ENCODE measurements at places on chromosomes 1 and 21. TPM values are rescaled to one million over a fixed set of nuclear protein-coding genes. Genes with fewer than 3 reads are reported as not detected.

- no peak for DNase-seq
- H3K27me3 ChIP-seq = no peaks in the 10 kb centered on the region
- H3K27ac ChIP-seq = no peak overlapping the region
- no peaks in the 10 kb centered on the region for H3K4me1 ChIP-seq
- H3K36me3 ChIP-seq = no peaks in the 10 kb centered on the region
- no peak overlapping the region for H3K4me3 ChIP-seq
Measured at GRCh38 chr1:169802888-169803287, 8.2 kb upstream of the METTL18 start.

The AMY1C gene
- not detected for total RNA-seq

- no peaks in the 10 kb centered on the region for H3K36me3 ChIP-seq
- no peak overlapping the region for H3K4me3 ChIP-seq
- H3K27me3 ChIP-seq = no peaks in the 10 kb centered on the region
Measured at GRCh38 chr1:245972476-245972875, 534.6 kb downstream of the SMYD3 start.

The ADORA1 gene
- total RNA-seq = not detected

DNA sequence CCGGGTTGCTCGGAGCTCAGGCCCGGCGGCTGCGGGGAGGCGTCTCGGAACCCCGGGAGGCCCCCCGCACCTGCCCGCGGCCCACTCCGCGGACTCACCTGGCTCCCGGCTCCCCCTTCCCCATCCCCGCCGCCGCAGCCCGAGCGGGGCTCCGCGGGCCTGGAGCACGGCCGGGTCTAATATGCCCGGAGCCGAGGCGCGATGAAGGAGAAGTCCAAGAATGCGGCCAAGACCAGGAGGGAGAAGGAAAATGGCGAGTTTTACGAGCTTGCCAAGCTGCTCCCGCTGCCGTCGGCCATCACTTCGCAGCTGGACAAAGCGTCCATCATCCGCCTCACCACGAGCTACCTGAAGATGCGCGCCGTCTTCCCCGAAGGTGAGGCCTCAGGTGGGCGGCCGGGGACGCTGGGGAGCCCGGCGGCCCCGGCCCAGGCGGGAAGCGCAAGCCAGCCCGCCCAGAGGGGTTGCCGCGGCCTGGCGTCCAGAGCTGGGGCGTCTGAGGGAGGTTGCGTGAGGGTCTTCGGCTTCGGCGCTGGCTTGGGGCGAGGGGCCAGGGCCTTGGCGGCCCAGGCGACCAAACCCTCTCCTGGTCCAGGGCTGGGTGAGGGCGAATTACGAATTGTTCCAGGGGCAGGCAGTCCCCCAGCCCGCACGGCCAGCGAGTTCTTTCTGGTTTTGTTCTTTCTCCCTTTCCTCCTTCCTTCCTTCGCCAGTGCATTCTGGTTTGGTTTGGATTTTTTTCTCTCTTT lies 805 bp downstream of the SIM2 start:
- H3K36me3 ChIP-seq = no peaks in the 10 kb centered on the region
- H3K27ac ChIP-seq = no peak overlapping the region
- peaks cover 14% of the 10 kb centered on the region for H3K4me1 ChIP-seq
- H3K4me3 ChIP-seq = no peak overlapping the region
- peaks cover 32% of the 10 kb centered on the region for H3K27me3 ChIP-seq
- DNase-seq = no peak

DNA sequence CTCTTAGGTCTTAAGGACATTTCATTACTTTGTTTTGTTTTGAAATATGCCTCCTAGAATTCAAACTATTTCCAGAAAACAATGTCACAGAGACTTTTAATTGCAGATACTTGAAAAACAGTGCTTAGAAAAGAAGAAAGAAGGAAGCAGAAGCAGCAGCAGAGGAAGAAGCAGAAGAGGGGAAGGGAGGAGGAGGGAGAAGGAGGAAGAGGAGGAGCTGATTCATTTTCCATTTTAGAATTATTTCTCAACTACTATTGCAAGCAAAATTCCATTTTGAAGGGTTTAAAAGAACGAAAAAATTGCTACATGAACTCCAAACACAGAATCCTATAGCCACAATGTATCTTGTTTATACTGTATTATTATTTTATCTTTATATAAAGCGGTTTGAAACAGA lies 13.9 kb downstream of the RC3H1 start:
- peaks cover 7% of the 10 kb centered on the region for H3K4me1 ChIP-seq
- DNase-seq = no peak
- no peak overlapping the region for H3K4me3 ChIP-seq
- no peaks in the 10 kb centered on the region for H3K36me3 ChIP-seq
- no peaks in the 10 kb centered on the region for H3K27me3 ChIP-seq

- no peaks in the 10 kb centered on the region for H3K4me1 ChIP-seq
- no peaks in the 10 kb centered on the region for H3K36me3 ChIP-seq
- H3K4me3 ChIP-seq = no peak within 1 kb of the TSS
- H3K27ac ChIP-seq = no peak within 1 kb of the TSS
- no peaks in the 10 kb centered on the region for H3K27me3 ChIP-seq
Measured at GRCh38 chr1:186828611-186829454, at the start of gene PLA2G4A. Gene PLA2G4A, plus strand, starts transcription at chr1:186828949. Its CDS starts 25,406 bp downstream, at chr1:186854355.

GRCh38 chr1:234000557-234001041 lies 96.1 kb downstream of the SLC35F3 start:
- H3K27me3 ChIP-seq = no peaks in the 10 kb centered on the region
- no peak overlapping the region for H3K4me3 ChIP-seq
- H3K36me3 ChIP-seq = no peaks in the 10 kb centered on the region
- no peak for DNase-seq

GRCh38 chr21:45596704-45597318 lies 46.7 kb upstream of the PCBP3 start:
- H3K27me3 ChIP-seq = no peaks in the 10 kb centered on the region
- no peak overlapping the region for H3K4me3 ChIP-seq
- no peak overlapping the region for H3K27ac ChIP-seq
- H3K4me1 ChIP-seq = peaks cover 22% of the 10 kb centered on the region
- peak; percentile 75 for DNase-seq

DNA sequence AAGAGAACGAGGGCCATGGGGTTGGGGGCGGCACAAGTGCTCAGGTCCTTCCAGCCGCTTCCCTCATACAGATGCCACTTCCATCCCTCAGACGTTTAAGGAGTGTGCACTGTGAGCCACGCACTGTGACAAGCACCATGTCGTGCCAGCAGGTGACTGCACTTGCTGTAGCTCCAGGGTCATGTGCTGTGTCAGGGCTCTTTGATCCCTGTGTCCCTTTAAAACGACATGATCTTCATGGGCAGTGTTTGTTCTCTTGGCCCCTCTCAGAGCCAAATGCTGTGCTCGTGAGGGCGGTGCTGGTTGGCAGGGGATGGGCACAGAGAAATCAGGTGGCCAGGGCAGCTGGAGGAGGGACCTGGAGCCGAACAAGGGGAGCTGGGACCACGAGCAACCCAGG lies 19.9 kb downstream of the IL10RB start:
- DNase-seq = no peak
- no peaks in the 10 kb centered on the region for H3K27me3 ChIP-seq
- H3K27ac ChIP-seq = no peak overlapping the region

- DNase-seq = peak; percentile 72
- peaks cover 52% of the 10 kb centered on the region for H3K4me1 ChIP-seq
- H3K36me3 ChIP-seq = no peaks in the 10 kb centered on the region
- H3K27me3 ChIP-seq = no peaks in the 10 kb centered on the region
- peak overlapping the region; percentile 92 for H3K27ac ChIP-seq
Measured at GRCh38 chr1:117606649-117607430, 992 bp downstream of the TENT5C start.

DNA sequence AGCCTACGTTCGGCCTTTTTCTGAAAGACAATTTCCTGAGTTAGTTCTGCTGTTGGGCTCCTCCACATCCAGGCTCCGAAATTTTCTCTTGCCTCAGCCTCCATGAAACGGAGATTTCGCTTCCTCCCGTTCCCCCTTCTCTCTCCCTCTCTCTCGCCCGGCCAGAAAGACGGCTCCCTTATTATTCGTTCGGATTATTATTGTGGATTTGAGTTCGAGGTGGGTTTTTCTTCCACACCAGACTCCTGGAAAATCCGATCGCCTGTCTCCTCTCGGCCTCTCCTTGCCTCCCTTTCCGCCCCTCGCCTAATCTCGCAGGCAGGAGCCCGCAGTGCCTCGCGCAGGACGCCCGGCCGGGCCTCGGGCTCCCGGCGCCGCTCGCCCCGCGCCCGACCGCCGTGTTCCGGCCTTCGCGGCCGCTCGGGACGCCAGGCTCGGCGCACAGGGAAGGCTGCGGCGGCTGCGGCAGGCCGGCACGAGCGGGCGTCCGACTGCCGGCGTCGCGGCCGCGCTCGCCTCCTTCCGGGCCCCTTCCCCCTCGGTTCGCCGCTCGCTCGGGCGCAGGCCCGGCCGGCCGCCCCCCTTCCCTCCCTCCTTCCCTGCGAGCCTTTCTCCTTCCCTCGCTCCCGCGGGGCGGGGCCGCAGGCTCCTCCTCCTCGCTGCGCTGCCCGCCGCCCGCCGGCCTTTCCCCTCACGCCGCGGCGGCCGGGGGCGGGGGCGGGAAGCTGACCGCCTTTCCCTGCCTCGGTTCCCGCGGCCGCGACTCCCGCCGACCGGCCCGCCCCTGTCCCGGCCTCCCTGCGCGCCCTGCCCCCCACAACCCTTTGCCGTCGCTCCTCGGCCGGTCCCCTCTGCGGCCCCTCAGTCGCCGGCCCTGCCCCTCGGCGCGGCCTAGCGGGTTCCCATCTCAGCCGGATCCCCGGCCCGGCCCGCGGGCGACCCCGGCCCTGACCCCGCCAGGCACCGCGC lies at the start of gene ARHGEF11:
Gene ARHGEF11 (minus strand): TSS at position 493 of the 969 bp plus-strand sequence. CDS start 1,412 bp downstream, outside the sequence.
- DNase-seq = no peak
- H3K4me1 ChIP-seq = peaks cover 10% of the 10 kb centered on the region
- no peak within 1 kb of the TSS for H3K4me3 ChIP-seq
- no peak within 1 kb of the TSS for H3K27ac ChIP-seq
- H3K27me3 ChIP-seq = peaks cover 25% of the 10 kb centered on the region

DNA sequence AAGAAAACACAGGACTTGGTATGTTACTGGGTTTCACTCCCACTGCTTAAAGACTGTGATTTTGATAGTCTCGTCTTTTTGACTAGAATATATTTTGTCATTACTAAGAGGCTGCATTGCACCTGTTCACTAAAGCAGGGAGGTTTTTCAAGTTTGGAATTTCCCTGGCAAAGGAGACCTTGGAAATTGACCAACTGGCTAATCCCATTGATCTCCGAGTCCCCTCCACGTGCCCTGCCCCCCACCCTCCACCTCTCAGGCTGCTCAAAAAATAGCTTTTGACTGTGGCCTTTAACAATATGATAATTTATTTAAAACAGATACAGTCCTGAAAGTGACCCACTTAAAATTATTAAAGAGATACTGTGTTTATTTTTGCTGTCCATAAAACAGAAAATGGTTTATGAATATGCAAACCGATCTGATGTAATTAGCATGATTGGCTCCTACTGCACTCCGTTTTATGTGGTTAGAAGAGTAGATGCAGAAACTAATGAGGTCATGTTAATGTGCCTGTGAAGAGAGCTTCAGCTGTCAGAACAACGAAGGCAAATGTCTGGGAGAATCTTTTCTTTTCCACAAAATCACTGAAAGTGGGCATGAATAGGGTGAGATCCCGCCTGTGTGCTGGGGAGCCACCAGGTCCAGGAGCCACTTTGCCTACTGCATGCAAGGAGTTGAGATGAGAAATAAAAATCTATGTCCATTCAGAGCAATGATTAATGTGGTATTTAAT lies 361.5 kb downstream of the RRAGC start:
- no peaks in the 10 kb centered on the region for H3K36me3 ChIP-seq
- H3K4me1 ChIP-seq = no peaks in the 10 kb centered on the region
- peaks cover 1% of the 10 kb centered on the region for H3K27me3 ChIP-seq
- no peak overlapping the region for H3K27ac ChIP-seq

GRCh38 chr1:155859881-155860871 lies 809 bp downstream of the SYT11 start:
- no peaks in the 10 kb centered on the region for H3K36me3 ChIP-seq
- DNase-seq = peak; percentile 45
- peak overlapping the region; percentile 36 for H3K4me3 ChIP-seq
- H3K27ac ChIP-seq = peak overlapping the region; percentile 73
- H3K27me3 ChIP-seq = no peaks in the 10 kb centered on the region

- H3K27ac ChIP-seq = no peak overlapping the region
- H3K4me3 ChIP-seq = no peak overlapping the region
- no peaks in the 10 kb centered on the region for H3K4me1 ChIP-seq
- no peak for DNase-seq
- no peaks in the 10 kb centered on the region for H3K27me3 ChIP-seq
- no peaks in the 10 kb centered on the region for H3K36me3 ChIP-seq
Measured at GRCh38 chr1:18535391-18536210, 54.9 kb downstream of the KLHDC7A start.

All from CD4-positive, alpha-beta memory T cell (primary cell).